ENCODE measurements at places on chromosomes 3 and 15.

- DNase-seq = no peak
Observed at GRCh38 chr3:186254676-186255650, 107.1 kb downstream of the DGKG start.

- no peak for DNase-seq
Observed at GRCh38 chr15:70357453-70357852, 259.7 kb upstream of the TLE3 start.

GRCh38 chr15:29593111-29593510, 229.2 kb downstream of the TJP1 start:
- DNase-seq = no peak

- DNase-seq = no peak
Observed at GRCh38 chr15:39666677-39667076, 85.8 kb downstream of the THBS1 start.

DNA sequence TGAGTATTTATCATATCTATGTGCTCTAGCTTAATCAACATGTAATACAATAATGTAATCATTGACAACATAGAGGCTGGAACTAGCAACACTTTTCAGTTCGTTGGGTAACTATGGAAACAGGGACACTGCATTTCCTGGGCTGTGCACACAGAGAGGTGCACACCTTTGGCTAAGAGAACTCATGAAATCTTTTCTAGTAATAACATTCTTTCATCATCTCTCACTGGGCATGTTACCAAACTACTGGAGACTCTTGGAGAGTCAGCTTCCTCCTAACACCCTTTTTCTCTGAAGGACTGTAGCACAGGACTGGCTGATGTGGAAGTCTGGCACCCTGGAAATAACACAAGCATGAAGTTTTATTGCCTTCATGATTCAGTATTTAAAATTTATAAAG, 135.6 kb downstream of the KCNMB2 start:
- DNase-seq = no peak

DNA sequence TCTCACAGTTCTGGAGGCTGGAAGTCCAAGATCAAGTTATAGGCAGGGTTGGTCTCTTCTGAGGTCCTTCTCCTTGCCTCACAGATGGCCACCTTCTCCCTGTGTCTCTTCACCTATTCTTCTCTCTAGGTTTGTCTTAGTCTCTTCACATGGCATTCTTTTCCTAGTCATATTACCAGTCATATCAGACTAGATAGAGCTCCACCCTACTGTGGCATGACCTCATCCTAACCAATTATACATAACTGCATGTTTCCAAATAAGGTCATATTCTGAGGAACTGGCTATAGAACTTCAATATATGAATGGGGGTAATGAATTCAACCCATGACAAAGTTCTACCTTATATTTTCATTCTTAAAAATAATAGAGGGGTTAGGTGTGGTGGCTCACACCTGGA, 196.4 kb upstream of the UBE3A start:
- DNase-seq = no peak

DNA sequence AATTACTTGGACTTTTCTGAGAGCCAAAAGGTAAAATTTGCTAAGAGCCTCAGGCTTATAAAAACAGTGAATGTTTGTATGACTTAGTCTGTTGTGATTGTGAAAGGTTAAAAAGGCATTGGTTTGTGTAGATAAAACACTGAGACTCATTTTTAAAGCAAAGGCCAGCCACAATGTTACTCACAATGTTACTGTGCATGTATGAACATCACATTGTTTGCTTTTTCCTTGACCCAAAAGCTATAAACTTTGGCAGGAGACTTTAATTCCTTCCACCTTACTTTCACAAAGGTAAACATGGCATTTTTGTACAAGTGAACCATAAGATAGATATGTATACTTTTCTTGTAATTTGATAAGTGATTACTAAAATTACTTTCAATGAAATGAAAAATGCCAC, 70.5 kb downstream of the NPAP1 start:
- DNase-seq = no peak

DNA sequence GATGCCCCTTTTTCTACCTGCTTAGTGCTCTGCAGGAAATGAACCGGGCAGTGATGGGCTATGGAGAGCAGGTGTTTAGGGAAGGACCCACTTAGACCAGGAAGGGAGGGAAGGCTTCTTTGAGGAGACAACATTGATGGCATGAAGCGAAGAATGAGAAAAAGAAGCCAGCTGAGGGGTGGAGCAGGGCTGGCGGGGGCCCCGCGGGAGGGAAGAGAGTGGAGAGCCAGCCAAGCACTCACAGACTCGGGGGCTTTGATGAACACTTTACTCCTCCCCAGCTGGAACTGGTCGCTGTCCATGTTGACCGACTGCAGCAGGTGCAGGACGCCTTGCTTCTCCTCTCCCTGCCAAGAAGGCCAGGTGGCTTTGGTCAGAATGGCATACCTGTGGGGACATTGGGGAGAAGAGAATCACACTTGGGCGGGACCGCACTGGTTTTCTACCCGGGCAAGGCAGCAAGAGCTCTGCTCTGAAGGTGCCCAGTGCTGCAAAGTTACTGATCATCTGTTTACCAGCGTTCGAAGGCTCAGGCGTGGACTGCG, 28.4 kb upstream of the LDHAL6B start:
- DNase-seq = no peak

Measured in activated CD8-positive, alpha-beta memory T cell treated with anti-CD3 and anti-CD28 coated beads for 48 hours (primary cell).